ENCODE measurements at places on chromosomes 11 and 22.
A peak's percentile ranks its signal among the peaks of the same experiment; 100 is the strongest.

GRCh38 chr22:37410174-37411055 is 16.9 kb downstream of the ELFN2 start:
- H3K27me3 ChIP-seq: peaks cover 11% of the 10 kb centered on the region
- no peaks in the 10 kb centered on the region for H3K4me1 ChIP-seq
- no peak for DNase-seq
- no peaks in the 10 kb centered on the region for H3K36me3 ChIP-seq

- no peaks in the 10 kb centered on the region for H3K36me3 ChIP-seq
- H3K4me1 ChIP-seq: no peaks in the 10 kb centered on the region
- DNase-seq: peak; percentile 56
Measured at GRCh38 chr11:3609416-3610265, 32.2 kb downstream of the ART5 start.

DNA sequence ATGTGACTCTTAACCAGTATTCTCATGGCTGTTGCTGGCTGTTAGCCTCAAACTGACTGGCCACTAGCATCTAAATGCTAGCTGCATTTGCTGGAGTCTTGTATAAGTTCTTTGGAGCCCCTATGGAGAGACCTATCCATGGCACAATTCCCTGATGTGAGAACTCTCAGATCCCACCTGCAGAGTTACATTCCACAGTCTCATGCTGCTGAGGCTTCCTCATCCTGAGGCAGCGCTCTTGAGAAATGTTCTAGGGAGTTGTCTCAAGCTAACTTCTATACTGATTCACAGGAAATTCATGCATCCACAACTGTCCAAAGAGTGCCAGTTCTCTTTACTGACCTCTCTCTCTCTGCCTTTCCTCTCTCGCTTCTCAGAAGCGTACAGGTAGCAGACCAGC is 218.0 kb upstream of the PITPNB start:
- H3K27ac ChIP-seq: no peak overlapping the region
- no peak overlapping the region for H3K4me3 ChIP-seq
- H3K4me1 ChIP-seq: peaks cover 26% of the 10 kb centered on the region
- H3K36me3 ChIP-seq: no peaks in the 10 kb centered on the region

GRCh38 chr22:21780259-21780658 is 44.7 kb upstream of the YPEL1 start:
- H3K27ac ChIP-seq: no peak overlapping the region
- H3K4me3 ChIP-seq: no peak overlapping the region
- no peaks in the 10 kb centered on the region for H3K27me3 ChIP-seq
- H3K36me3 ChIP-seq: peaks cover 3% of the 10 kb centered on the region
- H3K4me1 ChIP-seq: peaks cover 6% of the 10 kb centered on the region

- H3K4me1 ChIP-seq: no peaks in the 10 kb centered on the region
- H3K4me3 ChIP-seq: no peak overlapping the region
- DNase-seq: peak; percentile 54
- H3K27ac ChIP-seq: no peak overlapping the region
Measured at GRCh38 chr22:26847046-26847445, 189.7 kb downstream of the MIAT start.

DNA sequence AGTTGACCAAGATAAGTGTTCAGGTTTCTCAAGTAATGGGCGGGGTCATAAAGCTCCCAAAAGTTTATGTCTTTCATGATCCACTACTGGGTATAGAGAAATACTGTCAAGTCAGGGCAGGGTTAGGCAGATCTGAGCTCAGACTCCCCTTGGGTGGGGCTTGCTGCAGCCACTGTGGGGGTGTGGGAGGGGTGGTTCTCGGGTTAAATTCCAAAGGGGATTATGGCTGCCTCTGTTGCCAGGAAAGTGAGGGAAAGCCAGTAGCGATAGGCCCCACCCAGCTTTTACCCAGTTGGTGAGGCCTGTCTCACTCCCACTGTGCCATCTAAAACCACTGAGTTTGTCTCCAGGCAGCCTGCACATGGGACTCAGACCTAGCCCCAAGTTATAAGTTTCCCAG is 37.8 kb downstream of the DLG2 start:
- DNase-seq: no peak
- H3K27ac ChIP-seq: no peak overlapping the region
- no peaks in the 10 kb centered on the region for H3K27me3 ChIP-seq
- H3K36me3 ChIP-seq: no peaks in the 10 kb centered on the region

DNA sequence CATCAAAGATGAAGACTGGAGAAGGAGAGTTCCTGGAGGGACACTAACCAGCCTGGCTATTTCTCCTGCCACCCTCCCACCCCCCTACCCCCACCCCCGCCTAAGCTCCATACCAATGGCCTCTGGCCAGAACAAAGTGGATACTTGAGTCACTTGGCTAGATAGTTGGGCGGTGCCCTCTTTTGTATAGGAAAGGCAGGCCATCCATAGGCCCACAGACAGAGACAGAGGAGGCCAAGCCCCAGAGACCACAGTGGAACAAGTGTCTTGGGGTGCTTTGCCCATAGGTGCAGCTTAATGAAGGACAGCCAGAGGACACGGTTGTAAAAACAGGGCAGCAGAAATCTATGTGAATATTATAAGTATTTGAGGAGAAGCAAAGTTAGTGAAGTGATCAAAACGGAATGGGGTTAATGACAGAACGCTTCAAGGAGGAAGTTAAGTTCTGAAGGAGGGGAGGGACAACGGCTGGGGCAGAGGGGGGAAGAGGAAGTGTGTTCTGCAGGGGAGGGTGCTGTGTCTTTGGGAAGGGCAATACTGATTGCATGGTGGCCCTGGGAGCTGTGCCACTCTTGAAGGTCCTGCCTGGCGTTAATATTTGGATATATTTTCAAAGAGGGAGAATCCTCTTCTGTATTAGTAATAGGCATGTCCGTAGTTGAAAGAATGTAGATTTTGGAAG is 32.7 kb downstream of the FLI1 start:
- no peak overlapping the region for H3K27ac ChIP-seq
- H3K36me3 ChIP-seq: no peaks in the 10 kb centered on the region
- H3K4me1 ChIP-seq: no peaks in the 10 kb centered on the region

DNA sequence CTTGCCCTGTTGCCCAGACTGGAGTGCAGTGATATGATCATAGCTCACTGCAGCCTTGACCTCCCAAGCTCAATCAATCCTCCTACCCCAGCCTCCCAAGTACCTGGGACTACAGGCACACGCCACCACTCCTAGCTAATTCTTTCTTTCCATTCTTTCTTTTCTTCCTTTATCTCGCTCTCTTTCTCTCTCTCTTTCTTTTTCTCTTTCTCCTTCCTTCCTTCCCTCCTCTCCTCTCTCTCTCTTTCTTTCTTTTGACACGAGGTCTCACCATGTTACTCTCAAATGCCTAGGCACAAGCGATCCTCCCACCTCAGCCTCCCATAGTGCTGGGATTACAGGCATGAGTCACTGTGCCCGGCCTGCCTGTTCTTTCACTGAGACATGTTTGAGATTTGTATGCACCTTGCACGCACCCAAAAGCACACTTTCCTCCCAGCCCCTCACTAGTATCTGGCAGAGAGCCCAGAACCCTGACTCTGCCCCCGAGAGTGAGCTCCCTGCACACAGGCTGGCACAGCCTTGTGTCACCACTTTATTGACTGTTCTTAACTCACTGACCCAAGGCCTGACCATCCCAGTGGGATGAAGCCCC is 56.8 kb downstream of the CD6 start:
- H3K4me3 ChIP-seq: no peak overlapping the region
- no peaks in the 10 kb centered on the region for H3K4me1 ChIP-seq
- peaks cover 7% of the 10 kb centered on the region for H3K27me3 ChIP-seq

DNA sequence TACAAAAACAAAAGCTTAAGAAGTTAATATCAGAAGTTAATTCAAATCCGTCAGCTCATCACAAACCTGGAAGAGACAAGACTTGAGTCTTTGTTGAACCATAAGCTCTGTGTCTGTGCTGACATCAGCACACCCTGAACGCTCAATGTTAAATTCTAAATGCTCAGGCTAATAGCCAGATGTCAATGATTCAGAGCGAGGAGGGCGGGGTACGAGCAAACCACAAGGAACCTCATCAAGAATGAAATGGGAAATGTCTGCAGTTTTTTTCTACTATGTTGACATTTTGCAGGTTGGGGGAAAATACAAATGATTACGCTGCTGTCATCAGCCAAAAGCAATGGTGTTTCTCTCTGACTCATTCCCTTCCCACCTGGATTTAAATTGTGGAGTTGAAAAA is 1057.2 kb downstream of the NTM start:
- H3K27ac ChIP-seq: no peak overlapping the region
- H3K4me1 ChIP-seq: no peaks in the 10 kb centered on the region
- no peaks in the 10 kb centered on the region for H3K36me3 ChIP-seq
- no peaks in the 10 kb centered on the region for H3K27me3 ChIP-seq
- DNase-seq: peak; percentile 6

DNA sequence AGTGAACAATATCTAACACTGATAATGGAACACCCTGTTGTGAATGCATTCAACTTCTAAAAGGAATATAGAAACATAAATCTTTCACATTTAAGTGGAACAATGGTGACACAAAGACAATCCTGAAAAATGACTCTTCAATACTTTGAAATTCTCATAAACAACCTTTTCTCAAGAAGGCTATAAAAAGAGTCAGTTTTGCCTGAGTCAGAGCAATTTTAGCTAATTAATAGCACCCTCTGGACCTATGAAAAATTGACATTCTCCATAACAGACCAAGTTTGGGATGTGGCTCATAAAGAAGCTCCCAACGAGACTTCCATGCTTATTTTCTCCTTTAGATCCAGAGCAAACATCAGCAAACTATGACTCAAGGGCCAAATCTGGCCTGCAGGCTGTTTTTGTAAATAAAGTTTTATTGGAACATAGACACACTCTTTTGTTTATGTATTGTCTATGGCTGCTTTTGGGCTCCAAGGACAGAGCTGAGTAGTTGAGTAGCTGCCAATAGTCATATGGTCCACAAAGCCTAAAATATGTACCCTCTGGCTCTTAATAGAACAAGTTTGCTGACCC is 108.0 kb downstream of the MAML2 start:
- H3K4me3 ChIP-seq: no peak overlapping the region
- H3K27me3 ChIP-seq: no peaks in the 10 kb centered on the region
- no peaks in the 10 kb centered on the region for H3K36me3 ChIP-seq
- no peak for DNase-seq
- H3K4me1 ChIP-seq: peaks cover 24% of the 10 kb centered on the region
- H3K27ac ChIP-seq: no peak overlapping the region

Data from fibroblast of lung (primary cell).